ENCODE measurements at places on chromosomes 11 and 22.

- no peak for DNase-seq
Measured at GRCh38 chr11:74306435-74307175, 4.8 kb downstream of the P4HA3 start.

GRCh38 chr22:27066856-27067255, 409.5 kb downstream of the MIAT start:
- DNase-seq: peak; percentile 31

DNA sequence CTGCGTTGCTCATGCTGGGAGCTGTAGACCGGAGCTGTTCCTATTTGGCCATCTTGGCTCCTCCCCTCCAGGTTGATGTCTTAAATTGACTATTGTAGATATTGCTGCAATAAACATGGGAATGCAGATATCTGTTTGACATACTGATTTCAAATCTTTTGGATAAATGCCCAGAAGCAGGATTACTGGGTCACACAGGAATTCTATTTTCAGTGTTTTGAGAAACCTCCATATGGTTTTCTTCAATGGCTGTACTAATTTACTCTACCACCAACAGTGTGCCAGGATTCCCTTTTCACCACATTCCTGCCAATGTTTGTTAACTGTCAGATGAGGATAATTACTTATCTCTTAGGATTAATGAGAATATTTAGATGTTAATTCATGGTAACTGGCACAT, 467.0 kb downstream of the LUZP2 start:
- DNase-seq: no peak

GRCh38 chr11:105933695-105934094, 88.3 kb downstream of the MSANTD4 start:
- no peak for DNase-seq

DNA sequence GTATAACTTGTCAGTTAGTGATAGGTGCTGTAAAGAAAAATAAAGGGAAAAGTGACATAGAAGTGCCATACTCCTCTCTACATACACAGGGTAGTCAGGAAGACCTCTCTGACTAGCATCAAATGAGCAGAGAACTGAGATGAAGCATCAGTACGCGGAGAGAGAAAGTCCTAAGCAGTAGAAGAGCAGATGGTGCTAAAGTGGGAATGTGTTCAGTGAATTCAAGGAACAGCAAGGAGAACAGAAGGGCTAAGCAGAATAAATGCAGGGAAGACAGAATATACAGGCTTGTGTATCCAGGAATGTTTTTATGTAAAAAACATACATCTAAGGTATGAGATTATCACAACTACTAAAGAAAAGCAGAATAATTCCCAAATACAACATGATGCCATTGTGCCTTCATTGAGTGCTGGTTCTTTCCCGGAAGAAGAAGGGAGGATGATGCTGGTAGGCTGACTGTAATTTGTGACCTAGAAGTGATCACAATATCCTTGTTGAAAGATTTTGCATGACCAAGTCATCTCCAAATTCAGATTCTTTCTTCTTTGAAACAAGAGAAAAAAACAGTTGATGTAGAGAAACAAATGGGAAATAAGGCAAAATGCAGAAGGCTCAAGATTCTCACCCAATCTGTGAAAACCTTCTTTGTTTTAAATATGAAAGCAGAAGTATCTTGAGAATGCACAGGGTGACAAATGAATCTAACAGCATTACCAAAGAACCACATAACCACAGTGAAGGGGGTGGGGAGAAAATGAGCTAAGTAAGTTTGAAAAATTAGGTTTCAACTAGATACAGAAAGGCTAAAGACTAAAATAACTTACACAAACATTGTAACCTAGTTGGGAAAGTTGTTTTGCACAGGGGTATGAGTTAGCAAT, 20.5 kb downstream of the MRE11 start:
- DNase-seq: no peak

DNA sequence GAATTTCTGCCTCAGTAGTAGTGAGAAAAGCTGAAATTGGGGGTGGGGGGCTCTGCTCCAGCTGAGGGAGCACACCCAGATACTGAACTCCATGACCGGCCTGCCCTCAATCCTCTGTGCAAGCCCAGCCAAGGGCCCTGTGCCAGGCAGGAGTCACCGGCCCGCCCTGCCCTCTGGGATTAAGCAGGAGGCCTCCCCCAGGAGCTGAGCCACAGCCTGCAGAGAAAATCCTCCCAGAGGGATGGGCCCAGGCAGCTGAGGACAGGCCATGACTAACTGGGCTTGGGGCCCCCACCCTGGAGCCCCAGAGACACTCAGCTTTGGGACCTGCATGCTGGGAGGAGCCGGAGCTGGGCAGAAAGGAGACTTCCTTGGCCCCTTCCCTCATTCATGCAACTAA, 48.8 kb downstream of the MN1 start:
- DNase-seq: no peak

DNA sequence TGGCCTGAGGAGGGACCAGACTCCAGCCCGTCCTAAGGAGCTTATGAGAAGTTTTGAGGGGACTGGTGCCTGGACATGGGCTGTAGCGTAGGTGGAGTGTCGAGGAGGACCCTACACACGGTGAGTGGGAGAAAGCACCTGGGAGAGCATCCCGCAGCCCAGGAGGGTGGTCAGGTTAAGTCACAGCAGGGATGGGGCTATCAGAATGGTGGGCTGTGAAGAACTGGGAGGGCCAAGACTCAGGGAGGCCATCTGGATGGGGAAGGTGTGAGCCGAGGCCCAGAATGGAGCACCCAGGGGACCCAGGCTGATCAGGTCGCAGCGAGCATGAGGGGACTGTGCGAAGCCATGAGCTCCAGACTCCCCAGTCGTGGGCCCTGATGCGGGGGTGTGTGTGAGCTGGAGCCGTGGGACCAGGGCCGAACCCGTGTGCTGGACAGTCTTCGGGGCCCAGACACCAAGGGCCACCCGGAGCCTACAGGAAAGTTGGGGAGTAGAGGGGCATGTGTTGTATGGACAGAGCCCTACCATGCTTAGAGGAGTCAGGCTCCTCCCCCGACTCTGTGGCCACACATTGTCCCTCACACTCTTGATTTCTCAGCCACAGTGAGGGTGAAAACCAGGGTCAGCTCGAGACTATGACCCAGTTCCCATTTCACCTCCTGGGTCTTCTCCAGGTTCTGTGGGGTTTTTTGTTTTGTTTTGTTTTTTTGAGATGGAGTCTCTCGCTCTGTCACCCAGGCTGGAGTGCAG, 54.3 kb downstream of the BCR start:
- no peak for DNase-seq

DNA sequence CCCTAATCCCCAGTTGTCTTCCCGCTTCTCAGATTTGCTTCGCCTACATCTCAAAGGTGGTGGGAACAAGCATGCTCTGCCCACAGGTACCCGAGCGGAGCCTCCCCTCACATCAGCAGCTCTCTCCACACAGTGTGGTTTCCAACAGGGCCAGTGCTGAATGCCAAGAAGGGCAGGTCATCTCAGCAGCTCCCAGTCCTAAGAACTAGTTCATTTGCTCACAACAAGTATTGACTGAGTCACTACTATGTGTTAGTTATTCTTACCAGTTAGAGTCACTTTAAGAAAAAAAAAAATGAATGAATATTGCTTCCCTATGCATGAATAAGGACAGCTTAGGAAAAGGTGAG, 66.2 kb downstream of the THAP12 start:
- DNase-seq: no peak

- DNase-seq: peak; percentile 64
Measured at GRCh38 chr11:57116654-57117053, 65.1 kb upstream of the LRRC55 start.

GRCh38 chr11:71255323-71255722, 2.9 kb upstream of the SHANK2 start:
- DNase-seq: no peak

DNA sequence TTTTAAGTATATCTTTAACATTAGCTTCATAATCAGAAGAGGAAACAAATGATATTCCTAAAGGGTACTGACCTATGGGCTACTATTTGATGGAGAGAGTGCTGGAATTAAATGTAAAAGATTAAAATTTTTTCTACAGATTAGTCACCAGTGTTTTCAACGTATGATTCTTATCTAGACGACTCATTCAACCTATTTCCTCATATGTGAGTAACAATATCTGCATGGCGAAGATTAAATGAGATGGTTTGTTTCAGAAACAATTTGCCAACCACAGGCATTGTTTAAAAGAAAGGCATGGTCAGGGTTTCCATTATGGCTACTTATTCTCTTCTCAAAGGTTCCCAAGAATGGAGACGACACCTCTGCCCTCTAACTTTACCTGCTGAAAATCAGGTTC, 20.4 kb downstream of the OR56B4 start:
- DNase-seq: no peak

- no peak for DNase-seq
Measured at GRCh38 chr11:11189506-11189905, 163.5 kb downstream of the CSNK2A3 start.

- peak; percentile 4 for DNase-seq
Measured at GRCh38 chr22:44497218-44497904, 672 bp downstream of the RTL6 start.

- DNase-seq: peak; percentile 27
Measured at GRCh38 chr11:59247531-59248227, 35.0 kb upstream of the MPEG1 start.

- DNase-seq: no peak
Measured at GRCh38 chr11:96267001-96267495, 75.9 kb downstream of the MAML2 start.

DNA sequence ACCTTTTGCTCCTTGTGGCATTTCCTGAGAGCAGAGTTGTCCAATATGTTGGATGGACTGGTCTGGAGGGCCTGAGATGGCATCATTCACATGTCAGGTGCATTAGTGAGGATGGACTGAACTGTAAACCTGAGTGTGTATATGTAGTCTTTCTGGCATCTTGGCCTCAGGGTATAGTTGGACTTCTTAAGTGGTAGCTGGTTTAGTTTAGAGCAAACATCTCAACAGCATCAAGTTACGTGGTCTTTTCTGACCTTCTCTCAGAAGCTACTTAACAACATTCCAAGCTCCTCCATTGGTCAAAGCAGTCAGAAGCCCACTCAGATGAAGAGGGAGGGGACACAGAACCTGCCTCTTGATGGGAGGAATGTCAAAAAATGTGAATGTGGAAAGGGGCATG, 829.9 kb downstream of the METTL15 start:
- no peak for DNase-seq

Measured in NCI-H446 (cell line).